ENCODE measurements at places on chromosomes 16 and 17.
A peak's percentile ranks its signal among the peaks of the same experiment; 100 is the strongest.

- DNase-seq, result no peak
Measured at GRCh38 chr16:84832488-84833143, 12.8 kb downstream of the CRISPLD2 start.

DNA sequence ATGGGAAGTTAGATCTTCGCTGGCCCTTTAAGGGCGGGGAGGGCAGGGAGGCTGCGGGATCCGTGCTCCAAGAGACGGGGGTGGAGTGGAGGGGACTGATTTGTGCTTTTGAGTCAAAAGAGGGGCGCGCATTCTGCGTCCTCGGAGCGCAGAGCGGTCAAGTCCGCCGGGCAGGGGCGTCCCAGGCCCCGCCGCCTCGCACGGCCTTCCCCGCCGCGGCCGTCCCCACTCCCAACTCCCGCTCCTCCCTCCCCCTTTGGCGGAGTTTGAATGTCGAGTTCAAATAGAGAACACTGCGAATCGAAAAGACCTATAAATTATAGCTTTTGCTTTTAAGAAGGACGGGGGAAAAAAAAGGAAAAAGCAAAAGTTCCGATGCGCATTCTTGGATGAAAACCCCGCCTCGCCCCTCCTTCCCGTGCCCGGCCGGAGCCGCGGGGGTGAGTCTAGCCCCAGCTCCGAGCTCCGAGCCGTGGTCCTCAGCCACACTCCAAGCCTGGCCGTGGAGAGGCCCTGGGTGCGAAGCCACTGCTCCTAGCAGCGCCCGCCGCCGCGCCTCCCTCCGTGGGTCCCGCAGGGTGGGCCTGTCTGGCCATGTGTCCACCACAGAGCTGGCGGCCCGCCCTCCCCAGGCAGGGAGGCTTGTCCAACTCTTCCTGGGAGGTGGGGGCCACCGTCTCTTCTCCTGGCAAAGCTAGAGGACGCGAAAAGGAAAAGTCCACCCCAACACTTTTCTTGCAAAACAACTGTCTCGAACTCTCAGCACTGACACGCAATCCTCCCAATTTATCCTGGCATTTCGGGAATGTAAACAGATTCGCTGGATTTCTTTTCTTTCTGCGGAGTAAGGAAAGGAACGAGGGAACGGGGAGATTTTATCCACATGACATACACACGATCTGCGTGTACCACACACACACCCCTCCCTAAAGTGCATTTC is 3.6 kb downstream of the CBX8 start:
- no peak for DNase-seq

GRCh38 chr16:89853306-89853993 is 19.9 kb upstream of the TCF25 start:
- DNase-seq, result no peak

DNA sequence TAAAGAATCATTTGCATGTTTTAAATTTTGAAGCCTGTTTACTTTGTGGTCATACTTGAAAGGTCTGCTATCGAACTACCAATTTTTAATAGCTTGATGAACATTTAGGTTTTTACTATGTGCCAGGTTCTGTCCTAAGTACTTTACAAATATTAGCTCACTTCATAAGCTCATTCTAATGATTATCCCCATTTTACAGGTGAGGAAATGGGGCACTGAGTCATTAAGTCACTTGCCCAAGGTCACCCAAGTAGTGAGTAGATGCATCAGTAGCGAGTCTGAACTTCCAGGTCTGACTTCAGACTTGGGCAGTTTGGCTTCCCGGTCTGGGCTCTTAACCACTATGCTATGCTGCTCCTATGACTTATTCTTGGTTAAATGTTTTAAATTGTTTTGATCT is 4.0 kb downstream of the NDEL1 start:
- DNase-seq, result no peak

GRCh38 chr17:21302711-21303425 is 18.4 kb downstream of the MAP2K3 start:
- no peak for DNase-seq

DNA sequence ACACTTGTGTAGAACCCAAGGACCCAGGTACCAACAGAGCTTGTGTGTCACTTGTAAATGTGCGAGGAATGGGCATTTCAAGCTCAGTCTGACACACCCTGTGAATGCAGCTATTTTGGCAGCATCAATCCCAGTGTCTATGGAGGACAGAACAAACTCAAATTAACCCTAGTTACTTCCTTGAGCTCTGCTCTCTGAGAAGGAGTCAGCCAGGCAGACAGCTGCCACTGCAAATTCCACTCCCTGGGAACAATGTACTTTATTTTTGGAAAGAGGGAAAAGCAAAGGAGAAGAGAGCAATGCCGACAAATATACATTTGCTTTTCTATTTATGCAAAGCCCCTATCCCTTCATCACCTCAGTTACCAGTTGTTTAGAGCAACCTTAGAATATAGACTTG is 48.4 kb upstream of the NOG start:
- no peak for DNase-seq

DNA sequence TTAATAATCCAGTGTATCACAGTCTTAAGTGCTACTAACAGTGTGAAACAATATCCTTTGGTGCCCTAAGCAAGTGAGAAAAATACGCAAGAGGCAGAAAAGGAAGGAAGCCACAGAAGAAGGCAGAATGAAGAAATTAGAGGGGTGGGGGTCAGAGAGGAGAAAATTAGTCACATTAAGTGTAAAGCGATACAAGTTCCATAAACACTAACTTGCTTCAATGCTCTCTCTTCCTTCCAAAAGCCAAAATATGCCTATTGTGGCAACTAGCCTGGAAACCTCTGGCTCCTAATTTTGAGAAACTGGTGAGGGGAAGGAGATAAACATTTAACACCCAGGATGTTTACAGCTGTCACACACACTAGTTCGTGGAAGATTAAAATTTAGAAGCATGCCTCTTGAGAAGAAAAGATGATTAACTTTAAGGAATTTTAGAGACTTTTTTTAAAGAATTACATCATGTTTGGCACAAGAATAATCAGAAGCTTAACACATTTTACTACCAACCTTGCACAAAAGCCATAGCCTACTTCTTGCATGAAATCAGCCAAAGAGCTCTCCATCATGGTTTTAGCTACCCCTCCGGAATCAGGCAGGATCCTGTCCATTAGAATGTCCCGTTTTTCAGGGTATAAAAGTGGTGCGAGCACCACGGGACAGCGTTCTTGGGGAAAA is 44.7 kb downstream of the CNOT1 start:
- DNase-seq, result no peak

DNA sequence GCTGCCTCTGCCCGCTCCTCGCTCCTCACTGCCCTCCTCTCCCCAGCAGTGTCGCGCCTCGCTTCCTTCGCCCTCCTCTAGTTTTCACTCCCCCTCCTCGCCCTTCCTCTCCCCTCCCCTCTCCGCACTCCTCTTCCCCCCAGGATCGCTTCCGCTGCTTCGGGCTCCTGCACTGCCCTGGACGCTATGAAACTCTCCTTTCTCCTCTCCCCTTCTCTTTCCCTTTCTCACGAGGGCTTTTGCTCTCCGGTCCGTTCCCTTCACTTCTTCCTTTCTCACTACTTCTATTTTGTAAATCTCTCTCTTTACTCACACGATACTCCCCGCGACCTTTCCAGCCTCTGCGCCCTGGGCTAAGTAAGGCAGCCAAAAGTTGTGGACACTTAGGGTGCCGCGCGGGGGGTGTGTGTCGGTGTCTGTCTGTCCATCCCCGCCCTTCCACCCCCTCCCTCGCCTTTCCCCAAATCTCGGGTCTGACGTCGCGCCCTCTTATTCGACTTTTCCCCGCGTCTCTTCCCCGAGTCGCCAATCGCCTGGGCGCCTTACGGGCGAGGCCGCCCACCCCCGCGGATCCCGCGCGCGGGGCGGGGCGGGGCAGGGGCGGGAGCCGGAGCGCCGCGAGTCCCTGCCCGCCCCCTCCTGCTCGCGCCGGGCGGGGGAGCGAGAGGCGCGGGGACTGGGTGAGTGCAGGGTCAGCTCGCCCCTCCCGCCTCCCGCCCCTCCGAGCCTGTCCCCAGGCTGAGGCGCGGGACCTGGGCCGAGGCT is at the start of gene IRX3:
Gene IRX3, minus strand, starts transcription at position 422 of the 765 bp plus-strand sequence. CDS start 737 bp downstream, outside the sequence.
- DNase-seq, result no peak

DNA sequence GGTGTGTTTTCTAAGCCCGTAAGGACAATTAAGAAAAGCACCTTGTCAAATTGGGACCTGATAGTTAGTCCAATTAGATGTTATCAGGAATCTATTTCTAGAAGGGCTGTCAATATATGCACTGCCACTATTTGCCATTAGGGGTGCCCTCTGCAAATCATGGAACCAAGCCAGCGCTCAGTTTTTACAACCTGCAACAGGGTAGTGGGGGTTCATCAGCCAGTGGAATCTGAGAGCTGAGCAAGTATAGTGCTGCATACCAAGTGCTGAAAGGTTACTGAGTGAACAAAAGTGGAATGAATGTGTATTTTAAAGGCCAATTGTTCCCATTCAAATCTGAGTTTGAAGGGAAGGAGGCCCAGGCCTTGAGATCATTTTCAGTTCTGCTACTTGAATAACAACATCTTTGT is 10.4 kb downstream of the PRR11 start:
- DNase-seq, result no peak

DNA sequence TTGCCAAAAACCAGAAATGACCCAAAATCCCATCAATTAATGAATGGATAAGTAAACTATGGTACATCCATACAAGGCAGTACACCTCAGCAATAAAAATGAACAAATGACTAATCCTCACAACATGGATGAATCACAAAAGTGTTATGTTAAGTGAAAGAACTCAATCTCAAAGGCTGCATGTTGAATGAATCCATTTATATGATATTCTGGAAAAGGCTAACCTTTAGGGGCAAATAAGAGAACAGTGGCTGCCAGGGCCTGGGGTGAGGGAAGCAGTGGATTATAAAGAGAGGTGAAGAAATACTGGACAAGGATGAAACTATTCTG is 46.1 kb upstream of the MSI2 start:
- no peak for DNase-seq

DNA sequence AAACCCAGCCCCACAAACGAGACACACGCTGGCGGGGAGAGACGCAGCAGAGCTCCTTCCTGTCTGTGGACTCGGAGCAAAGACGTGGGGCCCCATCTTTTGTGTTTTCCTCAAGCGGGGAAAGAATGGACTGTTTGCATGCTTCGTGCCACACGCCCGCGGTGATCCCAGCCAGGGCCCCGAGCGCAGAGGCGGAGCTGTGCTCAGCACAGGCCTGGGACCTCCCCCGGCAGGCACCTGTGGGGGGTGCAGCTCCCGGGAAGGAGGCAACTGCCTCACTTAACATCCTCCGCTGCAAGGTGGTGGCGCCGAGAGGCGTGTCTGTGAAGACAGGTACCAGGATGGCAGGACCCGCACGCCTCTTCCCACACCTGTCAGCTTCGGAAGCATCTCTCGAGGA is 19.1 kb downstream of the TRARG1 start:
- peak; percentile 31 for DNase-seq

- peak; percentile 49 for DNase-seq
Measured at GRCh38 chr17:75031972-75032719, 14.6 kb downstream of the ATP5PD start.

DNA sequence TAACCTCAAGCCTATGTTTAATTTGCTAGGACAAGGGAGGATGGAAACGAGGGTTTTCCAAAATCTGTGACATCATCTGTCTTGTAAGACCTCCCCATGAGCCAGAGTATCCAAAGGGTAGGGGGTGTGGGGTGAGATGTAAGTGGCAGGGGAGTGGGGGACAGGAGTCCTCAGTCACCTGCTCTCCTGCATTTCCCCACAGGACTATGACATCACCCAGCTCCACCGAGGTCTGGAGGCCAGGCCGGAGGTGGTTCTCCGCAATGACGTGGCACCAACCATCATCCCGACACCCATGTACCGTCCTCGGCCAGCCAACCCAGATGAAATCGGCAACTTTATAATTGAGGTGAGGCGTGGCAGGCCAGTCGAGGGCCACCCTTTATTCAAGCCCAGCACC is 41.5 kb upstream of the CDH1 start:
- no peak for DNase-seq

DNA sequence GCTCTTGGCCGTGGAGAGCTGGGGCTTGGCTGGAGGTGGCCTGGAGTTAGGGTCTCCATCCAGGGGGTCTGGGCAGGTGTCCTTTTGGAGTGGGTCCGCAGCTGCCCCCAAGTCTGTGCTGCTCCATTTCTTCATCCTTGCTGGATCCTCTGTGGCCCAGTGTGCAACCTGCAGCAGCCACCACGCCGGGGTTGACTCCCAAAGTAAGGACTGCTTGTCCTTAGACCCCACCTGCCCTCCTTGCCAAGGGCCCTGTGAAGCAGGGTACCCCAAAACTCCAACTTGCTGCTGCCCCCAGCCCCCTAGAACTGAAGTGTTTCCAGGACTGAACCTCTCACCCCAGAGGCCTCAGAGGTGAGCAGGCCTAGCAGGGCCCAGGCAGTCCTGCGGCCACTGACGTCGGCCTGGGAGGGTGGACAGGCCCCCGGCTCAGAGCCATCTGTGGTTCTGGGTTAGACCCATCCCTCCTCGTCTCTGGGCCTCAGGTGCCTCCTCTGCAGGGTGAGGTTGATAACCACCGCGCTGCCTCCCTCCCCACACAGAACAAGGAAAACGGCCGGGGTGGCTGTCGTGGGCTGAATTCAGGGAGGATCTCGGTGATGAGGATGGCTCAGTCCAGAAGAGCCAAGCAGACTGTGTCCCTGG is 16.9 kb downstream of the TRPV1 start:
- DNase-seq, result no peak

GRCh38 chr16:54398986-54399385 is 112.4 kb upstream of the IRX3 start:
- DNase-seq, result no peak

- DNase-seq, result no peak
Measured at GRCh38 chr16:79599256-79599836, 1.2 kb downstream of the MAF start.

DNA sequence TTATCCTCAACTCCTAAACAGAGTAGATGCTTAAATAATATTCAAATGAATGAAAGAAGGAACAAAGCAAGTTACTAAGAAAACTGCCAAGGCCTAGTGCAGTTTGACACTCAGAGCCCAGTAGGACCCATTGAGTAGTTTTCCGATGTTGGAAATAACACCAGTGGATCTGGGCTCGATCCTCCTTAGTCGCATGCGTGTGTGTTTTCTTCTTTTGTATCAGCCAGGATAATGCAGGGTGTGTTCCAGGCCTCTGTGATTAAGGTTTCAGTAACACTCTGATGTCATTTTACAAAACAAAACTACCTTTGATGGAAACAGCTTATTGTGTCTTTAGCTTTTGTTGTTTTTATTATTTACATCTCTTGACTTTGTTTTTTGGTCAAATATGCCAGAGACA is 24.5 kb downstream of the KSR1 start:
- DNase-seq, result no peak

DNA sequence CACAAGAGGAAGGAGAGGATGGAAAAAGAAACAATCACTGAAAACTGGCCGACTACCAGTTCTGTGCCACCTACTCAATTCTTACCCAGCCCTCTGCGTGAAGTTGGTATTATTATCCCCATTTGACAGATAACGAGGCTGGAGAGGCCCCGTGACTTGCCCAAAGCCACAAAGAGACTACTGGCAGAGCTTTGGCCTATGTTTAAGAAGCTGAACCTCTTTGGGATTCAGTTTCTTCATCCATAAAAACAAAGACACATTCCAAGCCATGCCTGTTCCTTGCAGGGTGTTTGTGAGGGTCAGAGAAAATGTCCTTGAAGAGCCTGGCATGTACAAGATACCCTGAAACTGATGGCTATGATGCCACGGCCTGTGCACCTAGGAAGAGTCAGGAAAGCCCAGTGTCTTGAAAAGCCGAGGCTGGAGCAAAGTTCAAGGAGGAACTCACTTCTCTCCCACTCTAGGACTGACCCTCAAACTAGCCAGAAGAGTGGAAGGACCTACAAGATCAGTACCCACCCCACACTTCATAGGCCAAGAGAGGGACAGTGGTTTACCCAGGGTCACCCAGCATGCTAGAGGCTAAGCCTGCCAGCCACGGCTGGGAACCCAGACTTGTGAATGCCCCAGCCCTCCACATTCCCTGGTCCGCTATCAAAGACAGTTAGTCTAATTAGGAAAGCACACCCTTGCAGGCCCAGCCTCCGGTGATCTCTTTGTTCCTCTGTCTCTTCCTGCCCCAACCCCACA is 1.6 kb upstream of the ACSF2 start:
- DNase-seq, result no peak

All from stimulated activated CD4-positive, alpha-beta T cell treated with anti-CD3 and anti-CD28 coated beads, Interleukin-2, amount 100 ng/mL, for 4 hours (primary cell).